ENCODE measurements at places on chromosomes 3 and 15. TPM values are rescaled to one million over a fixed set of nuclear protein-coding genes. Genes with fewer than 3 reads are reported as not detected.

GOLGA8T gene
- total RNA-seq, result not detected

CORO2B gene
- total RNA-seq, result 79.4 TPM

SPINK8 gene
- total RNA-seq, result not detected

CCDC9B gene
- 60.0 TPM for total RNA-seq

ITPKA gene
- 0.36 TPM for total RNA-seq
